Stromal cell of bone marrow (primary cell): ENCODE measurements at places on chromosomes 5 and 9.
A peak's percentile ranks its signal among the peaks of the same experiment; 100 is the strongest.

DNA sequence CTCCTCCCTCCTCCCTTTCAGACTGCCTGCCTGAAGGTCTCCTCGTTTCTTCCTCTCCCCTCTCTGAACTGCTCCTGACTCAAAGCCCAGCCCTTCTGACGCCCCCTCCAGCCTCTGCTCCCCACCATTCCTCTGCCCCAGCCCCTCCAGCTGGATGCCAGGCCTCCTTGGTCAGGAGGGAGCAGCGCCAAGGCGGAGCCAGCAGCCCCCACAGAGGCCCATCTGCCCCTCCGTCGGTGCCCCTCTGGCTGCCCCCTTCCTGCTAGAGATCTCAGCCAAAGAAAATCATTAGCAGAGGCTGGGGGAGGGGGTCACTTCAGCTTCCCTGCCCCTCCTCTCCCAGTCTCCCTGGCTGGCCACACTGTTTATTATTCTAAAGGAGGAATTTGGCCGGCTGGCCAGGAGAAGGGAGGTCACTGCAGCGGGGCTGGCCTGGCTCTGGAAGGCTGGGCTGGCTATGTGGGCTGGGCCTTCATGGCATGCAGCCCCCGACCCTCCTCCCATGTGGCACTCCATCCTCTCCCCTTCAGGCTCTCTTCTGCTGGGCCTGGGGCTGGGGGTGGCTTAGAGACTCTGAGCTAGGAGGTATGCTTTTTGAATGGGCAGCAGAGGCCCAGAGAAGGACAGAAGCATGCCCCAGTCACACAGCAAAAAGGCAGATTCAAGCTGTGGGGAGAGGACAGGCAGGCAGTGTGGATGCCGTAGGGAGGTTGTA, 16.9 kb downstream of the PDGFRB start:
- DNase-seq, result peak; percentile 83

- DNase-seq, result peak; percentile 7
Measured at GRCh38 chr5:97297704-97298091, 114.7 kb upstream of the RIOK2 start.

DNA sequence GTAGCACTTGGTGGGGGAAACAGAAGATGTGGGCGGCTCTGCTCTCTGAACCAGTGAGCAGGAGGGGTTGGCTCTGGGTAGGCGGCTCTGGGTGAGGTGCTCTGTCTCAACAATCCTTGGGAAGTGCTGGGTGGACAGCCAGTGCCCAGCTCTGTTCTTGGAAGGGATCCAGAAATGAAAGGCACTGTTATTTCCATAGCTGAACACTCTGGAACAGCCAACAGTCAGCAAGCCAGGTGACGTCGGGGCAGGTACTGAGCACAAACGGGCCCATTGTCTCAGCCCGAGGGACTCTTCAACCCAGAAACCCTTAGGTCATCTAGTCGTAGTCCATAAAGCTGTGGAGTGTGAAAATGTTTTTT, 36.3 kb downstream of the OLFM1 start:
- no peak for DNase-seq

DNA sequence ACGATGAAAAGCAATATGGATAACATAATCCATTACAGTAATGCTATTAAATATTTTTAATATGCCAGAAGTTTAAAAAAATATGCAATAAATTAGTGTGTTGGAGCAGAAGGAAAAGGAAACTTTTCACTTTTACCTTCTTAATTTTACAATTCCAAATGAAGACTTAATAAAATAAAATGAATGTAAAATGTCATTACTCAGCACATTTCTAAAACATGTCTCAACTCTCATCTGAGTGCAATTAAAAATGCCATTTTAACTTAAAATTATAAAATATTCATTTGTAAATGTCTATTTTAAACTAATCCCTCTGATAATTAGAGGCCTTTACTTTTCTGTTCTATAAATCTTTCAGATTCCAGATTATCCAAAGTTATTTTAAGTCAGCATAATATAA, 733.4 kb downstream of the DNAH5 start:
- no peak for DNase-seq

DNA sequence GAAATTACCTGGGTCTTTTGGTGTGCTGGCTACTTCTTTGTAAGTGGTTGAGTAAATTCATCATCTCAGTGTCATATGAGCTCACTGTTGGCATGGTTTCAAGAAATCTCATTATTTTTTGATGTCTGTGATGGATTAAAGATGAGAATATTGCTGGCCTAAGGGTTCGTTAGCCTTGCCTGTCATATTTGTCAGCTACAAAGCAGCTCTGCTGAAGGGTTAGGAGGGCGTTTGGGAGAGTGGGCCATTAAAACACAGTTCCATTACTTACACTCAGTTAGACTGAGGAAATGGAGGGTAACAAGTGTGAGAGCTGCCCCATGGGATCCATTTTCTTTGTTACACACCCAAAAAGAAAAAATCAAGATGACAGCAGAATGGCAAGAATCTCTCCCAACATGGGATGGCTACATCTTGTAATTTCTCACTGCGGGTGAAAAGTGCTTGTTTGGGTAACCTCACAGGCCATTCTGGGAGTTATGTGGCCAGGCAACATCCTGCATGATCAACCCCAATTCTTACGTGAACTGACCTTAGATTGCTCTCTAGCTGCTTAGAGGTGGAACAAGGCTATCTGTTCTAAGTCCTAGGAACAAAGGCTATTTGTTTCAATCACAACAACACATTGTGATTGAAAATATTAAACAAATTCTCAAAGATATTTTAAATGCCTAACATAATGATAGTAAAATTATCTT, 609.5 kb upstream of the RGMB start:
- no peak for DNase-seq

DNA sequence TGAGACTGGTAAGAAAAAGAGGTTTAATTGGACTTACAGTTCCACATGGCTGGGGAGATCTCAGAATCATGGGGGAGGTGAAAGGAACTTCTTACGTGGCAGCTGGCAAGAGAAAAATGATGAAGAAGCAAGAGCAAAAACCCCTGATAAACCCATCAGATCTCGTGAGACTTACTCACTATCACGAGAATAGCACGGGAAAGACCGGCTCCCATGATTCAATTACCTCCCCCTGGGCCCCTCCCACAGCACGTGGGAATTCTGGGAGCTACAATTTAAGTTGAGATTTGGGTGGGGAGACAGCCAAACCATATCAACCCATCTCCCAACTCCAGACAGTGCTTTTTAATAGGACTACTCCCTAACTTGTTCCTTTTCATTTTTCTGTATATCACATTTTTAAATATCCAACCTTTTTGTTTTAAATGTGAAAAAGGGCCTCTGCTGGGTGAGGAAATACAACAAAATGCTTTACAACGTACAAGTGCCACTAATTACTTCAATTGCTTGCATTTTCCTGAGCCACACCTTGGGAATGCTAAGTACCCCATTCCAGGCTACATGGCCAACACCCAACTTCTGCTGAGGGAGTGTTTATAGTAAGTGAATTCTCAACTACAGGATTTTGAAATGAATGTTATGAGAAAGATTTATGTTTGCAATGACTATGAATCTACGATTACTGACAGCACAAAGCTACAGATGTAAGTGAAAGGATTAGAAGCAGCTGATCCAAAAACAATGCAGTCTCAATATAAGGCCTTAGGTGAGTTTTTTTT, 294.1 kb upstream of the CD180 start:
- no peak for DNase-seq

GRCh38 chr5:124889486-124889825, 143.0 kb upstream of the ZNF608 start:
- DNase-seq, result peak; percentile 51

GRCh38 chr9:18623221-18624079, 149.5 kb downstream of the ADAMTSL1 start:
- no peak for DNase-seq

DNA sequence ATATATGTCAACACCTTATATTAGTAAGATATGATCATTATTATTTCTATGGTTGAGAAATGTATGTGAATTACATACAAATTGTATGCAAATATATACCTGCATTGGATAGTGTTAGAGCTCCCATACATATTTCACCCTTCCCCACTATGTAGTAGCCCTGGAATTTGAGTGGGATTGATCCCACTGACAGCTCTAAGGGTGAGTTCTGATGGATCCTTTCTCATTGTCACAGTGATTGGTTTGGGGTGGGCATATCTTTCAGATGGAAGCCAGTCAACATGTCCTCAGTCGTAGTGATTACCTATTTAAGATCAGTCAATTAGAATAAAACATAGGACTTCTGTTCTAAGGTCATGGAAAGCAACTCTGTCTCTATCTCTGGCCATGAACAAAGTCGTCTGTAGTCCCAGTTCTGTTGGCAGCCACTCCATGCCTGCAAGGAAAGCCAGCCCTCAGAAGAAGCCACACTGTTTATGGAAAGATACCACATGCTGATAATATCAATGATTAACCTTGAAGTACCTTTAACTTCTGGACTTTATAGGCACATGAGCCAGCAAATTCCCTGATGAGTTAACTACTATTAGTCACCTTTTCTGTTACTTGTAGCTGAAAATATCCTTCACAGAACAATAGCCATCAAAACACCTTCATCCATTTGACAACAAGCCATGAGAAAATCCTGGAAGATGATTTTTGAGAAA, 5.1 kb upstream of the CCDC192 start:
- no peak for DNase-seq

DNA sequence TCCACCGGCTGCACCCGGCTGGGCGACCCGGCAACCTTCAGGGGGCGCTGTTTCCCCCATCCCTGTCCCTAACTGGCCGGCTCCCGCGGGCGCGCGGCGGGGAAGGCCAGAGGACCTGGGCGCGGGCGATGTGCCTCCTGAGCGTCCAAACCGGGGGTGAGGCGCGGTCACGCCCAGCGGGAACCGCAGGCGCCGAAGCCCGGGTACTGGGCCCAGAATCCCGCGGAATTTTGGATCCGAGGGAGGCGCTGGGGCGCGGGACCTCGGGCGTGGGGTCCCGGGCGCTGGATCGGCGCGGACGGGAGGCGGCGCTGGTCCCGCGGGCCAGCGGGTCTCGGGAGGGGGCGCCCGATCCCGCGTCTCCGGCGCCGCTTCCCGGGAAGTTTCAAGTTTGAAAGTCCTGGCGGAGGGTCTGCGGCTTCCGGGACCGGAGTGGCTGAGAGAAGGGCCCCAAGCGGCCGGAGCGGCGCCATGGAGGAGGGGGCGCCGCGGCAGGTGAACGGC, at the start of gene PKN3:
Gene PKN3 (plus strand): TSS at position 59 of the 504 bp plus-strand sequence. CDS start 413 bp downstream, at position 472.
- peak; percentile 58 for DNase-seq

- peak; percentile 22 for DNase-seq
Measured at GRCh38 chr5:24788829-24789514, 144.2 kb upstream of the CDH10 start.

DNA sequence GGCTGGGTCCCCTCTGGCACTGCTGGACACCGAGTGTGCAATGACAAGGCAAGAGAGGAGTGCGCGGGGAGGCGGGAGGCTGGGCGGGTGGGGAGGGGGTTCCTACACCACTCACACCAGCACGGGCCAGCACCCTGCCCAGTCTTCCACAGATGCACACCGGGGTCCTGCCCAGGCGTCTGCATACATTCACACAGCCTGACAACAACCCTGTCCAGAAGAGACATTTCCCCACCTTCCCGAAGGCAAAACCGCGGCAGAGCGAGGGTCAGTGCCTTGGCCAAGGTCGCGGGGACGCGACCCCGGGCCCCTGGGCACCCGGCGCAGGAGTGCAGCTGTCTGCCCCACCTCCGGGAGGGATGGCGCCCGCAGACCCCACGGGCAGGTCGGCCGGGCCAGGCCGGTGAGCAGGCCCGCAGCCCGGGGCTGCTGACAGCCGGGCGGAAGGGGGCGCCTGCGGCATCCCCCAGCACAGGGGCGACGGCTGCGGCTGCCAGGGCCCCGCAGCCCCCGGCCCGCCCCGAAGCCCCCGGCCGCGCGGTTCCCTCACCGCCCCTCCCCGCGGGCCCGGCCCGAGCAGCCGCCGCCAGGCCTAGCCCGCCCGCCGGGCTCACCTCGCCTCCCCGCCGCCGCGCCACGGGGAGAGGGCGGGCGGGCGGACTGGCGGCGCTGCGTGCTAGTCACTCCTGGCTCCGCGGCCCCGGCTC, 496 bp downstream of the MAPK9 start:
- DNase-seq, result no peak

- DNase-seq, result peak; percentile 71
Measured at GRCh38 chr9:14400658-14400995, 86.7 kb upstream of the NFIB start.

DNA sequence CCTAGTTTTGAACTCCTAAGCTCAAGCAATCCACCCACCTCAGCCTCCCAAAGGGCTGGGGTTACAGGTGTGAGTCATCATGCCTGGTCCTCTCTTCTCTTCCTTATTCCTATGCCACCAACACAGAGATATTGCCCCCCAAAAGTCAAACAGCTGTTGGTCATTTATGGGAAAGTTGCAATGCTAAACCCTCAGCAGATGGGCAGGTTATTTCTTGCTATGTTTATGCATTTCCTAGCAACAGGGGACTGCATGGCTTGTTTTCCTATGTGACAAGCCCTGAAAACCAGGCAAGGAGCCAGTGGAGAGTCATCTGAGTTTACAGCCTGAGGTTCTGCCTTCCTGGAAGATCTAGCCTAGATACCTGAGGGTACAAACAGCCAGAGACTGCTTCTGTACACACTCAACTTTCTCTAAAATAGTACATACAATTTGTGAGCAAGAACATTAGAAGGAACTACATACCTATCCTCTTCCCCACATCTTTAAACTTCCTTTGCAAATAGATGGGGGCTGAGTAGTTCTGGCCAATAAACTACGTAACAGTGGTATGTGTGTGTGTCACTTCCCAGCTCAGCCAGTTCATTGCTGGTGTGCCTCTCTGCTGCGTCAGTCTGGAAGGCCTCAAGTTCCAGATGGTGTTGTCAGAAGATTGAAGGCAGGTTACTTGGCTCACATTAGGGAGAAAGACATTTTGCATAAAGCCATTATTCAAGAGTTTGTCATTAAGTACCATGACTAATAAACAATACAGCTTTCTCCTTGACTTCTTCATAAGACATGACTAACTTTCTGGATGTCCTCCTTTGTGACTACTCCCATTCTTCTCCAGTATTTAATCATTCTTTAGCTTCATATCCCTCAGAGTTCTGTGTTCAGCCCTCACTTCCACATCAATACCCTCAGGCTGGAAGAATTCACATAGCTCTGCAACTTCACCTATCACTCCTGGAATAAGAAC, 65.3 kb downstream of the CSNK1A1 start:
- peak; percentile 99 for DNase-seq

DNA sequence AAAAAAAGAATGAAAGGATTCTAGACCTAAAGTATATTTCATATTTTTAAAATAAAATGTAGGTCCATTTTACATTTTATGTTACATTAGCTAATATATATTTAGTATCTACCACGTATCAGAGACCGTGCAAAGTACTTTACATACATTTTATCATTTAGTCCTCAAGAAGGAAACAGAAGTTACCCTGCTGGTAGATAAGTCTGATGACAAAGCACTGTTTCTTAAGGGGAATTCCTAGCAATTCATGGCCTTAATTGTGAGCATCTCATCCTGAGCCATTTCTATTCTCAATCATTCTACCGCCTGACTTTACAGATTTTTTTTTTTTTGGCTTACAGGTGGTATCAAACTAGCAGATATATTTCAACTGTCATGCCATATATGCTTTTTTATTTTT, 367.7 kb downstream of the PRELID2 start:
- no peak for DNase-seq
